ENCODE measurements at places on chromosomes 3 and 15.
A peak's percentile ranks its signal among the peaks of the same experiment; 100 is the strongest.

GRCh38 chr3:126971891-126972351, 11.0 kb upstream of the PLXNA1 start:
- DNase-seq, result peak; percentile 80

DNA sequence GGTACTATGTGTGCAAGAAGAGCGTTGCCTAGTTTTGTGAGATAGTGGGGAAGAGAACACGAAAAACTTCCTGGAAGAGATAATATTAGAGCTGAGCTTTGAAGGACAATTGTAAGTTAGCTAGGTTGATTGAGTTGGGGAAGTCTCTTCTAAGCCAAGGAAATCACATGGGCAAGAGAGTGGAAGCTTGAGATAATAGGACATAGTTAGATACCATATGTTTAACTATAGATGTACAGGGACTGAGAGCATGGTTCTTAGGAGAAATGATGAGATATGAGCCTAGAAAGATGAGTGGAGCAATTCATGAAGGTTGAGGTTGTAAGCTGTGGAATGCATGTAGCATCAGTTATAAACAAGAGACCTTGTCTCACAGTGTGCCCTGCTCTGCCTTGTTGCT, 30.1 kb upstream of the AQP9 start:
- no peak for DNase-seq

DNA sequence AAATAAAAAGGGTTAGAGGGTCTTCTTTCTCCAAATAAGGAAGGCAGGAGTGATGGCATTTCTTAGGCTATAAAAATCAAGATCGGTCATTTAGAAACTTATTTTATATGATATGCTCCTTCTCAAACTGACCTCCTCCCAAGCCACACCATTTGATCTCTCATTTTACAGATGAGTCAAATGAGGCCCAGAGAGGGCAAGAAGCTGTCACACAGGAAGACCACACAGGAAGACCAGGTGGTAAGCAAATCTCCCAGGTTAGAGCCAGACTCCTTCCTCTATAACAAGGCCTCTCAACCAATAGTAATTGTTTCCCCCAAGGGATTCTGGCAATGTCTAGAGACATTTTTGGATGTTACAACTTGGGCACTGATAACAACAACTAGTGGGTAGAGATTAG, 13.8 kb downstream of the TLE3 start:
- DNase-seq, result no peak

- DNase-seq, result no peak
These were observed 114.6 kb upstream of the TRIM42 start for GRCh38 chr3:140563206-140563760.

DNA sequence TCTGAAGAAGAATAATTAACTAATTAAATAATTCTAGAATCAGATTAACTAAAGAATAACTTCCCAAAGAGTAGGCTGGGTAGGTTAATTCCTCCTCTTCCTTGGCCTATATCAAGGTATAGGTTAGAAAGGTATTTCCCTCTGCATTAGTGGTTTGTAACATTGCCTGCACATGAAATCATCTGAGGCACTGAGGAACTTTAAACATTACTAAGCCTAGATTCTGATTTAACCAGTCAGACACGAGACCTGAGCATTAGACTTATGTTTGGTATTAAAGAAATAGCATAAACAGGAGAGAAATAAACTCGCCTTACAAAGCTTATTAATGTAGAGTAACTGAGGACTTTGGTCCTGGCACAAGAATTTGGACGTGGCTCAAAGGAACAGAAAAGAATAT, 84.2 kb downstream of the FGF7 start:
- DNase-seq, result no peak

GRCh38 chr3:78798266-78798832, 969.4 kb downstream of the ROBO1 start:
- no peak for DNase-seq

GRCh38 chr3:111827871-111828270, 31.2 kb upstream of the PHLDB2 start:
- DNase-seq, result no peak

DNA sequence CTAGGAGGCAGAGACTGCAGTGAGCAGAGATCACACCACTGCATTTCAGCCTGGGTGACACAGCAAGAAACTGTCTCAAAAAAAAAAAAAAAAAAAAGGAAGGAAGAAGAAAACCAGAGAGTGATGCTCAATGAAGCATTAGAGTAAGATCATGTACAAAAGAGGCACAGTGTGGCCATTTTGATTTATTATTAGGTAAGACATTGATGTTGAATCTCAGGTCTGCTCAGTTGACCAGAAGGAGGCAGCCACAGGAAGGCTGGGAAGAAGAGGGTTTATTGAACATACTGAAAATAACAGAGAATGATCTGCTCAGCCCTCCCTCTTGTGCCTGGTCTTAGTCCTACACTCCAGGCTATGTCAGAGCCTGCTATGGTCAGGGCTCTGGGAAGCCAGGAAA, 15.6 kb downstream of the LRRK1 start:
- no peak for DNase-seq

Data from heart left ventricle (tissue), 16 donors.